ENCODE measurements at places on chromosomes 5 and 9.

DNA sequence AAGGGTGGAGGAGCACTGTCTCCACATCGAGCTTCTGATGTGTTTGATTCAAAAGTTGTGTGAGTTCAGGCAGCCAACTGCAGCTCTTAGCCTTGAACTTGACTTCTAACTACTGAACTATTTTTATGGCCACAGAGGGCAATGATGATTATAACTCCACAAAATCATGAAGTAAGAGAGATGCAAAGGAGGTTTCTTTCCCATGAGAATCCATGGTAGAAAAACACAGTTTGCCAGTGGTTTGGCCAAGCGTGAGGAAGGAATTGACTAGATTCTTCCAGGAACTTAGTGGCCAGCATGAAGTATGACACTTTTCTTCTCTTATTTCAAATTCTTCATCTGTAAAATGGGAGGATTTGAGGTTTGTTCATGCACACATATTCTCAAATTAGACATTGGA lies 43.2 kb downstream of the PAPPA start:
- DNase-seq, result no peak

- peak; percentile 65 for DNase-seq
These were observed 7.5 kb downstream of the LHX6 start for GRCh38 chr9:122221183-122221811.

GRCh38 chr9:72948575-72949243 lies 4.1 kb downstream of the ALDH1A1 start:
- DNase-seq, result no peak

DNA sequence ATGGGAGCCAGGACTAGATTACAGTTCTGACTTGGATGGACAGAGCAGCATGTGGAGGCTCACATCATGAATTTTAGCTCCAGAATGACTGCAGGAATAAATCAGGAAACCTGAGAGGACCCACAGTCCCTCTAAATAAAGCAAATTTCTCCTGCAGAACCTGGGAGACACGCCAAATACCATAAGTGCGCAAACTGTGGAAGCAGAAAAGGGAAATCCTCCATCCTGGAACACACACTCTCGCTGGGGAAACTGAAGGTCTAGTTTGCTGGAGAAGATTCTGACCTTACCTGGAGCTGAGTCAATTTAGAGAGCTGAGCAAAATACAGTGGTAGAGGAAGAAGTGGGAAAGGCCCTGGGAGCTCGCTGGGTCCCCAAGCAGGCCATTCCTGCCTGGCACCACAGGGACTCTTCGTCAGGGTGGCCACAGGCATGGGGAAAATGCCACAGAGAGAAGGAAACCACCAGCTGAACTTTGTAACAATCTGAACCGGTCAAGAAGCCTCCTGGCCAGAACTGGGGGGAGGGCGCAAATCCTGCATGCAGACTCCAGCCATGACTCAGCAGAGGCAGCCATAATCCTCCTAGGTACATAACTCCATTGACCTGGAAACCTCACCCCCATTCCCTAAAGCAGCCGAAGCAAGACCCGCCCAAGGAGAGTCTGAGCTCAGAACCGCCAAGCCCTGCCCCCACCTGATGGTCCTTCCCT lies 390.9 kb downstream of the LRRC70 start:
- no peak for DNase-seq

DNA sequence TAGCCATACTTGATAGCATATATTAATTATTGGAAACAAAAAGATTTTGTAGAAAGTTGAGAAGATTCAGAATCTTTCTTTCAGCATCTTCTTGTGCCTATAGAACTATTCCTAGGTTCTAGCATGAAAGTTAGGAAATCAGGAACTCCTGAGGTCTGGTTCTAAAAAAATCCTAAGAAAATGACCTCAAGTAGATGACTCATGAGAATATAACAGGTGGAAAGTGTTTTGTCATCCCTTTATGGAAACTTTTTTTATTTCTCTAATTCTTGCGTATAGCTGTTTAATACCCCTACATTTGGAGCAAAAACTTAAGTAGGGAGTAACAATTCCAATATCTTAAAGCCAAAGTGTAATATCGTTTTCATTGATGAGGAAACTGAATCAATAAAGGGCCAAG lies 574.1 kb downstream of the NR2F1-AS1 start:
- no peak for DNase-seq

DNA sequence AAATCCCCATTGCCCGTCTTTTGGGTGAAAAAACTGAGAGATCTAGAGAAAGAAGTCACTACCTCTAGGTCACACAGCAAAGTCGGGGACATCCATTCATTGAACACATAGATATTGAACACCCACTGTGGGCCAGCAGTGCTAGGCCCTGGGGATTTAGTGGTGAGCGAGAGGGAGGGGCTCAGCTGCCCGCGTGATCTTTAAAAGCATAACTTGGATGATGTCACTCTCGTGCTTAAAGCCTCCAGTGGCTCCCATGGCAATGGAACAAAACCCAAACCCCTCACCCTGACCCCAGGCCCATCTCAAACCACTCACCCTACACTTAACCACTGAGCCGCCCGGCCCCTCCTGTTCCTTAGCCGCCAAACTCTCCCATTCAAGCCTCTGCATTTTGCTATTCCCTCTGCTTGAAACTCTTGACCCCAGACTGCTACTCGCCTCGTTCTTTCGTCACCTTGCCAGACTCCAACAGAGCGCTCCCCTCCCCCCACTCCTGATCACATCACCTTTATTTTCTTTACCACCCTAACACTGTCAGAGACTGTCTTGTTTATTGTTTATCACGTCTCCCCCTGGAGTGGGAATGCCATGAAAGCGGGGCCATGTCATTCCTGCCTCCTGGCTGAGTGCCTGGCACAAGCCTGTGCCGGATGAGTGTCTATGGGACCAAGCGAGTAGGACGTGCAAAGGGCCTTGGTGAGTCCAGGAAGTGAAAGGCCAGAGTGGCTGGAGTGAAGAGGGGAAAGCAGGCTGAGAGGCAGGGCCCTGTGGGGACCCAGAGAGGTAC lies 710 bp upstream of the PIP5KL1 start:
- DNase-seq, result peak; percentile 81

DNA sequence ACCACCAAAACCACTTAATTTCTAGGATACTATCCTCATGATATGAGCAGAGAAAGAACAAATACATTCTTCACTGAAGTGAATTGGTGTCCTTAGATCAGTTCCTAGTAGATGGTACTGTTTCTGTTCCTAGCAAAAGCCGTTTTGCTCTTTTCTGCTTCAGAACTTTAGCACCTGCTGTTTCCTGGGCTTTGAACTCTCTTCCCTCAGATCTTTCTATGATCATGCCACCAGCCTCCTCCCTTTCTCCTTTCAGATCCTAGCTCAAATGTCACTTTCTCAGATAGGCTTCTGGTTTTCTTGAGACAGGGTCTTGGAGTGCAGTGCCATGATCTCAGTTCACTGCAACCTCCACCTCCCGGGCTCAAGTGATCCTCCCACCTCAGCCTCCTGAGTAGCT lies 118.0 kb downstream of the EGFLAM start:
- DNase-seq, result no peak

GRCh38 chr9:94809778-94810177 lies 83.3 kb downstream of the AOPEP start:
- no peak for DNase-seq

- no peak for DNase-seq
These were observed 302.4 kb downstream of the MAT2B start for GRCh38 chr5:163807781-163808180.

- DNase-seq, result no peak
These were observed 733.8 kb downstream of the BRINP1 start for GRCh38 chr9:118635416-118635815.

DNA sequence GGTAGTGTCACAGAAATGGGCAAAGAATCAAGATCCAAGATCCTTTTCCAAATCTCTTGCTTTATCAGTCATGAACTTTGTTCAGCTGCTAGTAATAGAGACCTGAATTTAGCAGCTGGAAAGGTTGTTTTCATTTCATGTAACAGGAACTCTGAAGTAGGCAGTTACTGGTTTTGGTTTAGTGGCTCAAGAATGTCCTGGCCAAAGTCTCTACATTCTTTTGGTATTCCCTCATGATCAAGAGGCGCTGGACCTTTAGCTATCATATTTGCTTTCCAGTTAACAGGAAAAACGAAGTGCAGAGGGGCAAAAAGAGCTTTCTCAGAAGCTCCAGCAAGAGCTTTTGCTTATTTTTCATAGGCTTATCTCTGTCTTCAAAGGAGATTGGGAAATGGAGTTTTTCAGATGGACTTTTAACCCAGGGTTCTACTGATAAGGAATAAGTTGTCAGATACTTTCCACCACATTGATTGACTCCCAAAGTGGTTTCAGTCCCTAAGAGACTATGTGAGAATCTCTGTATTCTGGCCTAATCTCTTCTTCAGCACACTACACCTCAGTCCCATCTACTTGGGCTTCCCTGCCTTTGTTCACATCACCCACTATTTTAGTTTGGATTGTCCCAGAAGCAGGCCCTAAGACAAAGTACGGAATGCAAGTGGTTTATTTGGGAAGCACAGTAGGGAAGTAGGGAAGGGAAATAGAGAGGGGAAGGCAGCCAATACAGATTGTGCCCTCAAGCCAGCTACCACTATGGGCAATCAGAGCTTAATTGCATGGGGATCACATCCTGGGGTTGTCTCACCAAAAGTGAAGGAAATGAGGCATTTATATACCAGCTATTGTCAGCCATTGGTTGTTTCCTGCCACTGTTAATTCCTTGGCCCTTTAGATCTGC lies 359.3 kb downstream of the LRRC70 start:
- peak; percentile 37 for DNase-seq

DNA sequence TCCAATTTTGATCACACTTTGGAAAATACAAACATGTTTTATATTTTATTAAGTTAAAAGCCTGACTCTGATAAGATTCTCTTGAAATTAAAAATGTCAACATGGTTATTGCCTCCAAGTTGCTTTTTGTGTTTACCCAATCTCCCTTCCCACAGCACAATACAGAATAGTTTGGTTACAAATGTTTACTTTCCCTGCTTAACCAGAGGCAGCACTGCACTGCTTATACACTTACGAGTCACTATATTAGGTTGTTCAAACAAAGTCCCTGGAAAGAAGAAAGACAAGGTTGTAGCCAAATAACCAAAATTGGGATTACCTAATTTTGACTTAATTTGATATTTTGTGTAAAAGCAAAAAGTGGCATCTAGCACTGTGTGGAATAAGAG lies 25.9 kb downstream of the SRFBP1 start:
- no peak for DNase-seq

- no peak for DNase-seq
These were observed 58.5 kb downstream of the PDE6A start for GRCh38 chr5:149886060-149886459.

- DNase-seq, result no peak
These were observed 500.8 kb upstream of the WWC1 start for GRCh38 chr5:167790462-167791260.

DNA sequence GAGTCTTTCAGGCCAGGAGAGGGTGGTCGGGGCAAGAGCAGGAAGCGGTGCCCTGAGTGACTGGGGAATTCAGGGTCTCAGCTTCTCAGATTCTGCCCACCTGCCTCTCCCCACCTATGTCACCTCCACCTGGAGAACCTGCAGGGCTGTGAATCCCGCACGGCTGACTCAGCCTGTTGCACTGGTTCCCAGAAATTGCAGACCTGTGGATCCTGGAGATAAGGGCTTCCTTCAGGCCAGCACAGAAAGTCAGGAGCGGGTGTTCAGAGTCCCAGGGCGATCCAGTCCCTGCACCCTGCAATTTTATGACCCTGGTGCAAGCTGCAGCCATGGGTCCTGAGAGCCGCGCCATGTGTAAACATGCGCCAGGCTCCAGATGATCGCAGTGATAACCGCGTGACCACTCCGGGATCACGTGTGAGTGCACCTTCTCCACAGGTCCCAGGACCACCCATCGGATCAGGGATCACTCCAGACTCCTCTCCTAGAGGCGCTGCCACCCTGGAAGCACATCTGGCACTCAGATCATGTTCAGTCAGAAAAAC lies 17.8 kb downstream of the IRX4 start:
- no peak for DNase-seq

DNA sequence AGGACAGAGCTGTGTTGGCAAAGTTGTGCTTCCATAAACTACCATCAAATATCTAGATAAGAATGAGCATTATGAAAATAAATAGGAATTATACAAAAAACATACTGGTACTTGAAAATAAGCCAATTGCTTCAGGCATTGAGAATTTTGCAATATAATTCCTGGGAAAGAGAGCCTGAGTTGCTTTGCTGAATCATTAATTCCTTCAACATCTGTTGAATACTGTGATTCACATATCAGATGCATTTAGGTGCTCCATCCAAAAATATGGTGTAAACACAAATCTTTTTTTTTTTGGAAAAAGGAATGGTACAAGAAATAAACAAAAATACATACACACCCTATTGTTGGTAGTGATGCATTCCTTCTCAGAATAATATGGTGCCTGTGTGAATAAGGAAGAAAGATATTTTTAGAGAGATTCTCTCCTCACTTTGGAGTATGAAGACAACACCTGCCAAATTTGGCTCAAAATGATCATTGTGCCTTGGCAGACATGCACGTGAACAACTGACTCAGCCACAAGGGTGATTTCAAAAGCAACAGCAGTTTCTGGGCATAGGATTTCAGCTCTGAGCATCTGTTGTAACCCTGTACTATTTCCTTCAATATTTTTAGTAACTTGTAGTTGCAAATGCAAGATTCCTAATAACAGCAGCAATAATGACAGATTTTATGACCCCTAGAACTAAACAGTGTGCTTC lies 96.7 kb downstream of the CAVIN4 start:
- DNase-seq, result no peak

DNA sequence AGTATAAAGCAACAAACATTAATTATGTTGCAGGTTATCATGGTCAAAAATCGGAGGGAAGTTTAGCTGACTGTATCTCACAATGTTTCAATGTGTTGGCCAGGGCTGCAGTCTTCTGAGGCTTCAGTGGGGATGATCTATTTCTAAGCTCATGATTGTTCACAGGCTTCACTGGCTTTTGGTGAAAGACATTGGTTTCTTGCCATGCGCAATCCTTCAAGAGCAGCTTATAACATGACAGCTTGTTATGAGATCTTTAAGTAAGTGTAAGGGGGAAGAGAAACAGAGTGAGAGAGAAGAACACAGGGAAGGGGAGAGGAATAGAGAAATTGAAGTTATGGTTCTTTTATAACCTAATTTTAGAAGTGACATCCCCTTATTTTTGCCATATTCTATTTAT lies 385.9 kb upstream of the CHD1 start:
- peak; percentile 70 for DNase-seq

DNA sequence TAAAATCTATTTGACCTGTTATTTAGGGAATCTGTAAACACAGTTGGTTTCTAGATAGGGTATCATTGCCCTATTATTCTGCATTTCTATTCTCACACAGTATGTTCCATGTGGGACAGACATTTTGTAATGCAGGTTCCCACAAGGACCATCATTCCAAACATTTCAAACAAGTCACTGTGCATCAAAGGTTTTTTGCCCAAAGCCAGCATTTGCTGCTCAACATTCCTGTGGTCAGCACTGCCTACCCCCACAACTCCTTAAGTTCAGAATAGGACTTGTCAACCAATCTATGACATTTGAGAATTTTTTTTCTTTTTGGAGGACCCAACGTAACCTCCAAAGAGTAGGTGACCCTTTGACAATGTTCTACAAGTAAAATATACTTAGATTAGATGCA lies 95.7 kb downstream of the LPAR1 start:
- DNase-seq, result no peak

DNA sequence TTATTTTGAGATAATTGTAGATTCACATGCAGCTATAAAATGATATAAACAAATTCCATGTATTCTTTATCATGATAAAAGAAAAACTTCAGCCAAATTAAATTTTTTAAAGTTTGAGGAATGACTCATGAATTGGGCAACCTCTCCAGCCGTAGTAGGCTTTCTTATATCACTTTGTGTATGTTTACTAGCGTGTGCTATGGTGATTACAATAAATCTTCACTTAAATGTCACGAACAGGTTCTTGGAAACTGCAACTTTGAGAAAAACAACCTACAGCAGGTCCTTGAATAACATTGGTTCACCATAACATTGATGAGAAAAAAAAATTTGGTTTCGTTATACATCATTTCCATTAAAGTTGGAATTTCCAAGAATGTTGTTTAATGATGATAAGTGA lies 730.9 kb upstream of the TYRP1 start:
- DNase-seq, result no peak
